Mesenteric fat pad (tissue), 1 donor: ENCODE measurements at places on chromosomes 2 and 18. TPM values are rescaled to one million over a fixed set of nuclear protein-coding genes. Genes with fewer than 3 reads are reported as not detected.

Gene LYG2
- total RNA-seq, result not detected

Gene UGT1A10
- not detected for total RNA-seq

- no peak for DNase-seq
Observed at GRCh38 chr2:116769514-116769913, 1045.0 kb upstream of the DDX18 start.

- DNase-seq, result peak; percentile 94
Observed at GRCh38 chr2:10302479-10303180, at the start of gene HPCAL1. Gene HPCAL1 (plus strand): TSS chr2:10302904. CDS start chr2:10419758, 116,854 bp downstream.

DNA sequence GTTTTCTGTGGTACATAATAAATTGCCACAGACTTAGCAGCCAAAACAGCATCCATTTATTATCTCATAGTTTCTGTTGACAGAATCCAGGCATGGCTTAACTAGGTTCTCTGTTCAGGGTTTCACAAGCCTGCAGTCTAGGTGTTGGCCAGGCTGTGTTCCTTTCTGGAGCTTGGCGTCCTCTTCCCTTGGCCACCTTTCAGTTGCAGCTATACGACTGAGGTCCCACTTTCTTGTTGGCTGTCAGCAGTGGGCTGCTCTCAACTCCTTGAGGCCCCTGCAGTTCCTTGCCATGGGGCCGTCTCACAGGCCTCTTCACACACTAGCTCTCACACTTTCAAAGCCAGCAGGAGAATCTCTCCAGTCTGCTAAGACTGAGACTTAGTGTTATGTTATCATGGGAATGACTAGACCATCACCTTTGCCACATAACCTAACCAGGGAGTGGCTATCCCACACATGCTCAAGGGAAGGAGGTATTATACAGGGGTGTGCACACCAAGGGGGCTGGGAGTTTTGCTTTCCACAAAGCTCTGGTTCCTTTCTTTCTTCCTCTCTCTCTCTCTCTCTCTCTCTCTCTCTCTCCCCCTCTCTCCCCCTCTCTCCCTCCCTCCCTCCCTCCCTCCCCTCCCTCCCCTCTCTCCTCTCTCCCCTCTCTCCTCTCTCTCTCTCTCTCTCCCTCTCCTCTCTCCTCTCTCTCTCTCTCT, 15.8 kb downstream of the RIOK3 start:
- no peak for DNase-seq

GRCh38 chr2:224801360-224801759, 85.2 kb upstream of the CCDC195 start:
- no peak for DNase-seq
